ENCODE measurements at places on chromosomes 16 and 17.

DNA sequence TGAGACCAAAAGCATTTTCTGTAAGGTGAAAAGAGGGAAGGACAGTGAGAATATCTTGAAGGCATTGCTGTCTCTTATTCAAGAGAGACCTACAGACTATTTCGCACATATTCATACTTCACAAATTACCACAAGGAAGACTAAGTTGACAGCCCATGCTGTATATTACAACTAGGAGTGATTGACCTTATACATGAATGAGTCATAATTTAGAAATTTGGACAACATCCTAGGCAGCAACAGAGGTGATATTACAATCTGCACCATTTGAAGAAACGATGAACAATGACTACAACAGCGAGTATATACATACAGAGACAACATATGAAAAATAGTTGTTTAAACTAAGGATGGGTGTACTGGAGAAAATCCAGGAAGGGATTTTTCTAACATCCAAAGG lies 971.7 kb downstream of the CDH11 start:
- DNase-seq, result no peak

GRCh38 chr17:82788206-82789001 lies 36.5 kb downstream of the TBCD start:
- no peak for DNase-seq

DNA sequence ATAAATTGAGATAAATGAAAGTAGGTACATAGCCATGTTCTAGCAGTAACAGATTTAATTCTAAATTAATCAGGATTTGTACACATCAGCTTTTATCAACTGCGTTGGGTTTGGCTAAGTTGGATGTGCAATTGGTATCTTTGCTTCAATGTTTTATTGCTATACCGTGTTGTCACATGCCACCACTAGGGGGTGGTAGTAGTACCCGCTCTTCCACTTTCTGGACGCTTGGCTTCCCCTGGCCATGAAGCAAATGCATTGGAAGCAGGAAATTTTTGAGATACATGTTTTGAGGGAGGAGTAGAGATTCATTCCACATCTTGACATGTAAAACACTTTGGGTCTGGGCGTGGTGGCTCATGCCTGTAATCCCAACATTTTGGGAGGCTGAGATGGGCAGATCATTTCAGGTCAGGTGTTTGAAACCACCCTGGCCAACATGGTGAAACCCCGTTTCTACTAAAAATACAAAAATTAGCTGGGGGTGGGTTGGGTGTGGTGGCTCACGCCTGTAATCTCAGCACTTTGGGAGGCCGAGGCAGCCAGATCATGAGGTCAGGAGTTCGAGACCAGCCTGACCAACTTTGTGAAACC lies 58.6 kb downstream of the EMP2 start:
- no peak for DNase-seq

DNA sequence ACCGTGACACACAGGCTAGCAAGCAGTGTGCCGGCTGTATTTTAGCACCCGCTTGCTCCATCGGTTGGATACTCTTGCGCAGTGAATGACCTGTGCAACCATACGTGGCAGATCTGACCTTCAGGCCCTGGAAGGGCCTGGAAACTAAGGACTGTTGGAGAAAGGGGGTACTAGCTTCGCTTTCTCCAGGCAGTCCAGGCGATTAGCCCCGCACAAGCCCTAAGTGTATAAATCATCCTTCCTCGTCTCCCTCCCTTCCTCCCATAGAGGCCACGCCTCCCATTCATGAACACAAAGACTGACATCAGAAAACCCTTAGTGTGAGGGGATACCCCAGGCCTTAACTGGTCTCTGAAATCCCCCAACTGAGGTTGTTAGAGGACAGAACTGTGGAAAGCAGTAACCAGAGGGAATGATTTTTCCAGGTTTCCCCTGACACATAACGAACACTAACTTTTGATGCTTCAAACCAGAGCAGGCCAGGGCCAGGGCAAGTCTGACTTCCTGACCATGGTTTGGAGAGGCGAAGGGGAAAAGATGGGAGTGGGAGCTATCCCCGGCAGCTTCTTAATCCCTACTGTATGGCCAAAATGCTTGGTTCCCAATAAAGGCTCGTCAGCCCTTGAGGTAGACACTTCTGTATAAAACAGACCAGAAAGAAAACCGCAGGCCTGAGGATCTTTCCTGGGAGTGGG lies 1.4 kb upstream of the DYNLL2 start:
- no peak for DNase-seq

- no peak for DNase-seq
Observed at GRCh38 chr17:6488008-6488539, 43.8 kb downstream of the PIMREG start.

- no peak for DNase-seq
Observed at GRCh38 chr17:8608001-8608400, 22.5 kb downstream of the MYH10 start.

DNA sequence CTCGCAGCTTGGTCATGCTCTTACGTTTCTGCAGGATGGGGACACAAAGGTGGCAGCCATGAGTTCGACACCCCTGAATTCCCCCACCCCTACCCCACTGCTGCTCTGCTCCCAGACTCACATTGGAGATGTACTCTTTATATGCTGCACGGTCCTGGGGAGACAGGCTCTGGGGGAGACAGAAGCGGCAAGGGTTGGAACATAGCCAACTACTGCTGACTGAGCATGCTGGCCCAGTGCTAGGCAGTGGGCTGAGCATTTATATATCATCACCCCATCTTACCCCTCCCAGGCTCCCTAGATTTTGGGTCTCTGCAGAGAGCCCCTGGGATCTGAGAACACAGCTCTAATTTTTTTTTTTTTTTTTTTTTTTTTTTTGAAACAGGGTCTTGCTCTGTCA lies 8.1 kb upstream of the ATXN7L3 start:
- DNase-seq, result no peak

DNA sequence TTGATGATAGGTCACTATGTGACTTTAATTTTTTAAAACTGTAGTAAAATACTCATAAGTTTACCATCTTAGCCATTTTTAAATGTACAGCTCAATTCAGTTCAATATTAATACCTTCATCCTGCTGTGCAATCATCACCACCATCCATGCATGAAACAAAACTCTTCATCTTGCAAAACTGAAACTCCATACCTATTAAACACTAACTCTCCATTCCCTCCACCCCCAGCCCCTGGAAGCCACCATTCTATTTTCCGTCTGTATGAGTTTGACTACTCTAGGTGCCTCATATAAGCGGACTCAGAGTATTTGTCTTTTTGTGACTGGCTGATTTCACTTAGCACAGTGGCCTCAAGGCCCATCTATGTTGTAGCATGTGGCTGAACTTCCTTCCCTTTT lies 9.4 kb upstream of the CNEP1R1 start:
- DNase-seq, result no peak

- peak; percentile 97 for DNase-seq
Observed at GRCh38 chr16:53518550-53519416, 15.8 kb upstream of the AKTIP start.

DNA sequence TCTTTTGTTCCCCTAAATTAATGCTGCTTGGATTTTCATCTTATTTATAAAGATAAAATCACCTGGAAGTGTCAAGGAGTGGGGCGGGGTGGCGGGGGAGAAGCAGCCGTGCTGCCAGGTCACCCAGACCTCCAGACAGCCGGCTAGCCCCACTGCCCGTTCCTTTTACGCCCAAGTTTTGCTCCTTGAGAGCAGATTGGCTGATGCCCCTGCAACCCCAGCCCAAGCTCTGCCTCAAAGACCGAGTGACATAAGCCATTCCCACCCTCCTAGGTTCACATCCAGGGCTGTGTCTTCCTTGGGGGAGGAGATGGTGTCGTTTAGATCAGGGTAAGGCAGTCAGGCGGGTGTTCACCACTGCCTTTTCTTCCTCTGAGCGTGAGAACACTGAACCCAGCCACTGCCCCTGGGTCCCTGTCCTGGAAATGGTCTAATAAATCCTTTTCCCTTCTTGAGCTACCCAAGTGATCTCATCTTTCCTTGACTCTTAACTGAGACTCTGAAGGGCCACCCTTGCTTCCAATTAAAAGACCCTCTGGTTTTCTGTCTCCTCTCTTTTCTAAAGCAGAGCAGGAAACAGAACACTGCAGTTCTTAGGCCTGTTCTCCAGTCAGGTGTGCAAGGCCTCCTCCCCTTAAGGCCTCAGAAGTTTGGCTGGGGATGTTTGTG lies 5.7 kb downstream of the PDF start:
- no peak for DNase-seq

DNA sequence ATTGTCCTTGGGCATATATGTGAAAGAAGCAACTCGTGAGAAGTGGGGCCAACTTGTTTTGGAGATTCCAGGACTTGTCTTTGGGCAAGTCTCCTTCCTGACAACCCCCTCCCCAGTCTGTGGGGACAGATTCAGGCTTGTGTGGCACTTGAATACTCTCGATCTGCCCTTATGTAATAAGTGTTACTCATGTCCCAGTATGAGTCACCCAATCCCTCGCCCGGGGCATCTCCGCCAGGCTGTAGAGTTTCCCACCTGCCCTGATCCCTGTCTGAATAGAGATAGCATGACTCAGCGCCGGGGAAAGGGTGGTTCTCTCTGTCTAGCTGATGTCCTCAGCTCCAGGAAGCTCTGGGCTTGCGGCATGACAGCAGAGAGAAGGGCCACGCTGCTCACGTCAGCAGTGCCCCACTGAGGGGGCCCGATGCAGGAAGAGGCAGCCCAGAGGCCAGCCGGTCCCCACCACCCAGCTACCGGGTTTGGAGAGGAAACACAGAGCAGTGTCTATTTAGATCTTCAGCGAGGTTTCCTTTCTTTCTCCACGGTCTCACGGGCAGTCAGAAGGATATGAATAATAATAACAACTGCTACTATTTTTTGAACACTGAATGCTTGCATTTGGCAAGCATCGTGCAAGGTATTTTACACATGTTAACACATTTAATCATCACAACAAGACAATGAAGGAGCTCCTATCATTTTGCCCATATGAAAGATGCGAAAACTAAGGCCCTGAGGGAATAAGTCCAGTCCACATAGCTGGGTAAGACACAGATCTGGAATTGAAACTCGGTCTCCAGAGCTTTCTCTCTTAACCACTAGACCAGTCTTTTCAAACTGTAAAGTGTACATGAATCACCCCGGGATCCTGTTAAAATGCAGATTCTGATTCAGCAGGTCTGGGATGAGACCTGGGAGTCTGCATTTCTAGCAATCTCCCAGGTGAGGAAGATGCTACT lies 426.7 kb upstream of the MAF start:
- DNase-seq, result peak; percentile 19

DNA sequence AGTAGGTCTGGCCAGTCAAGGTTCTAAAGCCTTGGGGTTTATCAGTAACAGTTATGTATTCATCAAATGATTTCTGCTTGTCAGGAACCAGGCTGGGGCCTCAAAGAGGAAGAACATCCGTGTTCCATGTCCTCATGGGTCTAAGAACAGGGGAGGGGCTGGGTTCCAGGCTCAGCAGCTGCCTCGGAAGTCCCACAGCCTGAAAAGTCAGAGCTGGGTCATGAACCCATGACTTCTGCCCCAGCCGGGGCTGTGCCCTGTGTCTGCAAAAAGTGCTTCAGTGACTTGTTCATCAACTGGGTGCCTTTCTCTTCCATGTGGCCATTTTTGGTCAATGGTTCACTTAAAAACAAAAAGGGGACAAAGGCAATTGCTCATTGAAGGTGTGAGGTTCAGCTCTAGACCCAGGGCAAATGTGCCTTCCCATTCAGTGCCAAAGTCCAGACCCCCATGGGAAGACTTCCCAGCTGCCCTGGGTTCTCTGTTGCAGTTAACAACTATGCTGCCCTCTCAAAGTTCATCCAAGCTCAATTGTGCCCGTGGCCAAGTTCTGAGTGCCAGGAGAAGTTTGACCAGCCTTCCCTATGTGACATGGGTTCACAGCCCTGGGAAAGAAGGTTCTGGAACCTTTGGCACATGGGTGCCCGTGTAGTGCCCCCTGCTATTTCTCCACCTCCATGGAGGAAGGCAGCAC lies 18.5 kb downstream of the TBKBP1 start:
- no peak for DNase-seq

DNA sequence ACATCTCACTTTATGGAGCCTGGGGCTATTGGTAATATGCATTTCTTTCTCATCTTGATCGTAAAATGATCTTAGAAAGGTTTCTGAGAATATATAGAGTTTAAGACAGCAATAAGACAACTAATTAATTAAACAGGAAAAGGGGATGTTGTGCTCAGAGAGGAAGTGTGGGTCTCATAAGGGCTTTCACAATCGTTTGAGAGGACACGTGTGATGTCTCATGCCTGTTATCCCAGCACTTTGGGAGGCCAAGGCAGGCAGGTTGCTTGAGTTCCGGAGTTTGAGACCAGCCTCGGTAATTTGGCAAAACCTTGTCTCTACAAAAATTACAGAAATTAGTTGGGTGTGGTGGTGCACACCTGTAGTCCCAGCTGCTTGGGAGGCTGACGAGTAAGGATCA lies 295.6 kb downstream of the WWOX start:
- DNase-seq, result no peak

DNA sequence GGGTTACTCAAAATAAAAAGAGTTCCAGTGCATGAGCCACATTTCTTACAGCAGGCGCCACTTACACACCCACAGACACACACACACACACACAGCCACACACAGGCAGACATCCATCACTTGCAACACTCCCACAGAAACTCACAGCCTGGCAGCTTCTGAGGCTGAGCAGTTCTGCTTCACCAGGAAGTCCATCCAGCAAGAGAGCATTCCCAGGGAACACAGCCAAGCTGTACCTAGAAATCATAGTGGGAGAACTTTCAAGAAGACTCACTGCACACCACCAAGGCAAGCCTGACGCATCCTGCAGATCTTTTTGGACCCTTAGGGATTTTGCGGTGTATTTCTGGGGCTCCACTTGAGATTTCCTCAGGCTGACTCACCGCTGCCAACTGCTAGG lies 140.9 kb upstream of the WSB1 start:
- DNase-seq, result no peak

DNA sequence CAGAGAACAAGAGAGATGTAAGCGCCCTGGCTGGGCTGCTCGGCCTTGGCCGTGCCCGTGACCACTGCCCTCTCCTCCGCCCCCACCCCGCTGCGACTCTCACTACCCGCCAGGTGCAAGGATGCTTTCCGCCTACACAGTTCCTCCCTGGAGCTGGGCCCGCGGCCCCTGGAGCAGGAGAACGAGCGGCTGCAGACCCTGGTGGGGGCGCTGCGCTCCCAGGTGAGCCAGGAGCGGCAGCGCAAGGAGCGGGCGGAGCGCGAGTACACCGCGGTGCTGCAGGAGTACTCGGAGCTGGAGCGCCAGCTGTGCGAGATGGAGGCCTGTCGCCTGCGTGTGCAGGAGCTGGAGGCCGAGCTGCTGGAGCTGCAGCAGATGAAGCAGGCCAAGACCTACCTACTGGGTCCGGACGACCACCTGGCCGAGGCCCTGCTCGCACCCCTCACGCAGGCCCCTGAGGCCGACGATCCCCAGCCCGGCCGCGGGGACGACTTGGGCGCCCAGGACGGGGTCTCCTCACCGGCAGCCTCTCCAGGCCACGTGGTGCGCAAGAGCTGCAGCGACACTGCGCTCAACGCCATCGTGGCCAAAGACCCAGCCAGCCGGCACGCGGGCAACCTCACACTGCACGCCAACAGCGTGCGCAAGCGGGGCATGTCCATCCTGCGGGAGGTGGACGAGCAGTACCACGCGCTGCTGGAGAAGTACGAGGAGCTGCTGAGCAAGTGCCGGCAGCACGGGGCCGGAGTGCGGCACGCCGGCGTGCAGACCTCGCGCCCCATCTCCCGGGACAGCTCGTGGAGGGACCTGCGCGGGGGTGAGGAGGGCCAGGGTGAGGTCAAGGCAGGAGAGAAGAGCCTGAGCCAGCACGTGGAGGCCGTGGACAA lies 9.2 kb upstream of the MRPL58 start:
- no peak for DNase-seq

Data from GM12878 (cell line).